Caco-2 (cell line): ENCODE measurements at places on chromosomes 11 and 22.

- peak; percentile 14 for DNase-seq
These were observed 805.5 kb downstream of the BRD1 start for GRCh38 chr22:49021926-49022815.

DNA sequence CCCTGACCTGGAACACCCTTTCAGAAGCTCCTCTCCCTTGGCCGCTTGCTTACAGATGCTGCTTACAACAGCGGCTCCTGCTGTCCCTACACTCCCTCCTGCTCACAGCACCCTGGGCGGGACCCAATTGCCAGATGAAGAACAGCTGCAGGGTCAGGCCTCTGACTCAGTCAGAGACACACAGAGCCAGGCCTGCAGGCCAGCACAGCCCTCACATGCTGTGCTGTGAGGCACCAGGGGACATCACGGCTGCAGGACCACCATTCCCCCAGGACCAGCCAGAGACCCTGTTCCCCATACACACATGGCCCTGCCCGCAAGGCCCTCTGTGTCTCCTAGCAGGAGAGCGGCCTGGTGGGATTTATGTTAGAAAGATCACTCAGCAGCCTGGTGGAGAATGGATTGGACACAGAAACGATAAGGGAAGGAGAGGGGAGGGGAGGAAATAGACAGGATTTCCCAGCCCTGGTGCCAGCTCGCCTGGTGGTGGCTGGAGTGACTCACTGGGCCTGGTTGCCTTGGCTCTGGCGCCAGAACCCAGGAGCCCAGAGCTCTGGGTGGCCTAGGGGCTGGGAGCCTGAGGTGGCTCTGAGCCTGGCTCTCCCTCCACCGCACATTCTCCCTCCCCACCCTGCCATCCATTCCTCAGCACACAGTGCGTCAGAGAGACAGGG is 6.7 kb downstream of the CAPN5 start:
- DNase-seq, result peak; percentile 37

- peak; percentile 87 for DNase-seq
These were observed 884 bp downstream of the CENATAC start for GRCh38 chr11:118998822-118999221.

- no peak for DNase-seq
These were observed 320.0 kb upstream of the LRRC4C start for GRCh38 chr11:41779401-41779960.

- DNase-seq, result no peak
These were observed 80.1 kb upstream of the SHANK2 start for GRCh38 chr11:71332447-71332846.

DNA sequence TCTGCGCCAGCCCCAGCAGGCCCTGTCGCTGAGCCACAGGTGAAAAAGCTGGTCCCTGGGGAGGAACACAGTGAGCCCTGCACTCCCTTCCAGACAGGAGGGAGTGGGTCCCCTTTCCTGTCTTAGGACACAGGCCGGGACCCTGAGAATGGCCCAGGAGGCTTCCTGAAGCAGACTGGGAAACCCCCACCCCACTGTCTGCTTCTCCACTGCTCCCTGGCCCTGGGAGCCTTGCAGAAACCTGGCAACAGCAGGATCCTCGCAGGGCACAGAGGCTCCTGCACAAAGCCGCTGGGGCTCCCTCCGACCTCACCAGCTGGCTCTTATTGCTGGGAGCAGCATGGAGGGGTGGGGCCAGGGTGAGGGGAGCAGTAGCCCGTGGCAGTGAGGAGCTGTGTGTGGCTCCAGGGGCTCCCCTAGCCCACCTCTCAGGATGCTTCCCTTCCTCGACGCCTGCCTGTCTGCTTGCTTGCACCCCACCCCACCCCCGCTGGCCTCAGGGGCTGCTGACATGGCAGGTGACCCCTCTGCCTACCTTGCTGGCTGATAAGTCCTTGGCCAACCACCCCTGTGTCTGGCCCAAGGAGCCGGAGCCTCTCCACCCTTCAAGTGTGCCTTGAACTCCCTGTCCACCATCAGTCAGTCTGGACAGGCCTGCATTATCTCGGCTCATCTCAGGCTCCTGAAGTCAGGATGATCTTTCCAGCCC is 72.1 kb upstream of the KCNQ1OT1 start:
- DNase-seq, result peak; percentile 21

- DNase-seq, result no peak
These were observed 19.5 kb upstream of the MS4A8 start for GRCh38 chr11:60679879-60680278.

DNA sequence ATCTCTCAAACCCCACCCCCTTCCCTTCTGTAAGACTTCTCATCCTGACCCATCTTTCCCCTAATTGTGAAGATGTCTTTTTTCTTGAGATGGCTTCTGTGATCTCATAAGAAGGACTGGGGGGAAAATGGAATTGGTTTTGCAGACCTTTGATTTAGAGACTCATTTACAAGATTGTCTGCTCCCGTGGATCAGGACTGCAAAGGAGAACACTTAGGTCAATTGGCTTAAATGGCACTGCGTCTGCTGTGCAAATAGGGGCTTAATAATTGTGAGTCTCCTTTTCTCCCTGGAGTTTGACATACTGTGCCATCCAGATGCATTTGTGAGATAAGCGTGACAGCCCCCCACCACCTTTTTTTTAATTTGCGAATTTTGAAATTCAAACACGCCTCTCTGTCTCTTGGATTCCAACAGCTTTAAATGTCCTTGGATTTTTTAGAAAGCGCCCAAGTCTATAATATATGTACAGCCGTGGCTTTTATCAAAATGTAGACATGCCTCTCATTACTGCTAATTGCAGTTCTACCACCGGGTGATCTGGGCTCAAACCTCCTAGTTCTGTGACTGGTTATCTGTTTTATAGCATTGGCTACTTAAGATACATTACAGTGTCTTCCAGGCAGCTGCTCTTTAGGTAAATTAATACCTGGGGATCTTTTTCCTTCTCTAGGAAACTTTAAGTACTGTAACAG is 150.0 kb downstream of the DBX1 start:
- DNase-seq, result no peak

GRCh38 chr22:40070701-40071100 is 75.9 kb downstream of the FAM83F start:
- no peak for DNase-seq

DNA sequence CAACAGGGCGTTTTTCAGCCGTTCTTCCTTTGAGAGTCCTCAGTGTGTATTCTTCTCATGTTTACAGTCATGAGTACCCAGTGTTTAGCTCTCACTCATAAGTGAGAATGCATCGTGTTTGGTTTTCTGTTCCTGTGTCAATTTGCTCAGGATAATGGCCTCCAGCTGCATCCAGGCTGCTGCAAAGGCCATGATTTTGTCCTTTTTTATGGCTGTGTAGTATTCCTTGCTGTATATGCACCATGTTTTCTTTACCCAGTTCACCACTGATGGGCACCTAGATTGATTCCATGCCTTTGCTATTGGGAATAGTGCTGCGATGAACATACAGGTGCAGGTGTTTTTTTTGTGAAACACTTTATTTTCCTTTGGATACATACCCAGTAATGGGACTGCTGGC is 23.5 kb downstream of the B3GAT1 start:
- no peak for DNase-seq

- no peak for DNase-seq
These were observed 10.6 kb downstream of the SNX32 start for GRCh38 chr11:65844231-65844872.

GRCh38 chr11:5626196-5626595 is 1.4 kb downstream of the TRIM34 start:
- DNase-seq, result no peak

- no peak for DNase-seq
These were observed 88.9 kb upstream of the CLNS1A start for GRCh38 chr11:77726524-77726923.

DNA sequence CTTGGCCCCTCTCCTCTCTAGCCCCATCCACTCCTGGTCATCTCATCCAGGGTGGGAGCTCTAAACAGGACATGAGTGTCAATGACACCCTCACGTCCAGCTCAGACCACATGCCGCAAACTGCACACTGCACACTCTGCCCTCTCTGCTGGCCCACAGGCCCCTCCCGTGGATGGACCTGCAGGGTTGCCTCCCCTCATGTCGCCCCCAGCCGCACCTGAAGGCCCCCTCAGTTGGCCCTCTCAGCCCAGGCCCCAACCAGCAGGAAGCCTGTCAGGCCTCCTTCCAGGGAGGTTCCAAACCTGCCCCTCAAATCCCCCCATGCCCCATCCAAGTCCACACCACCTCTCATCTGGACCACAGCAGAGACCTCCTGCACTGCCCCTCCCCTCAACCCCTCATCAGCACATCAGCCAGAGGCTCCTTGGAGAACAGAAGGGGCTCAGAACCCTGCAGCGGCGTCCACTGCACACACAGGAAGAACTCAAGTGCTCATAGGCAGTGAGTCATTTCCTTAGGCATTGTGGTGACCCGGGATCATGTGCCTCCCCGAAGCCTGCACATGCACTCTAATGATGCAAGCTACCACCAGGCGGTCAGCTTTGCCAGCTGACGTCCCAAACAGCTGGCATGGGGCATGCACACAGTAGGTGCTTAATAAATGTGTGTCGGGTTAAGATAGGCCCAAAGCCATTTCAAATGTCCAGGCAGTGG is 12.9 kb upstream of the CDKN1C start:
- DNase-seq, result no peak

DNA sequence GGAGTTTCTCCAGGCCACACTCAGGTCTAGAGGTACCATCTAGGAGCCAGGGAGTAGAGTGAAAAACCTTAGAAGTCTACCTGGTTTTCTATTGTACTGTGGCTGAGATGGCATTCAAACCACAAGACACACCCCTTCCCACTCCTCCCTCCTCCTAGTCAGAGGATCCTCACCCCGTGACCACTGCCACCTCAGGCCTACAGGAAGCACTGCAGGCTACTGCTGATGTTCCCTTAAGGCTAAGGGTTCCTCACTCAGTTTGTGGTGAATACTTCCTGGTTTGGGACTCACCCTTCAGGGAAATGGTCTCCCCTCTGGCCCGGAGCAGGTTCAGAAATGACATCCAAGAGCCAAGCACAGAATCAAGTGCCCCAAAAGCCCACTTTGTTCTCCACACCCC is 1293.9 kb downstream of the JRKL start:
- DNase-seq, result peak; percentile 74

- DNase-seq, result peak; percentile 35
These were observed 161.5 kb upstream of the ARHGAP42 start for GRCh38 chr11:100525635-100526034.

GRCh38 chr22:46686221-46687047 is 51.6 kb downstream of the CERK start:
- no peak for DNase-seq

DNA sequence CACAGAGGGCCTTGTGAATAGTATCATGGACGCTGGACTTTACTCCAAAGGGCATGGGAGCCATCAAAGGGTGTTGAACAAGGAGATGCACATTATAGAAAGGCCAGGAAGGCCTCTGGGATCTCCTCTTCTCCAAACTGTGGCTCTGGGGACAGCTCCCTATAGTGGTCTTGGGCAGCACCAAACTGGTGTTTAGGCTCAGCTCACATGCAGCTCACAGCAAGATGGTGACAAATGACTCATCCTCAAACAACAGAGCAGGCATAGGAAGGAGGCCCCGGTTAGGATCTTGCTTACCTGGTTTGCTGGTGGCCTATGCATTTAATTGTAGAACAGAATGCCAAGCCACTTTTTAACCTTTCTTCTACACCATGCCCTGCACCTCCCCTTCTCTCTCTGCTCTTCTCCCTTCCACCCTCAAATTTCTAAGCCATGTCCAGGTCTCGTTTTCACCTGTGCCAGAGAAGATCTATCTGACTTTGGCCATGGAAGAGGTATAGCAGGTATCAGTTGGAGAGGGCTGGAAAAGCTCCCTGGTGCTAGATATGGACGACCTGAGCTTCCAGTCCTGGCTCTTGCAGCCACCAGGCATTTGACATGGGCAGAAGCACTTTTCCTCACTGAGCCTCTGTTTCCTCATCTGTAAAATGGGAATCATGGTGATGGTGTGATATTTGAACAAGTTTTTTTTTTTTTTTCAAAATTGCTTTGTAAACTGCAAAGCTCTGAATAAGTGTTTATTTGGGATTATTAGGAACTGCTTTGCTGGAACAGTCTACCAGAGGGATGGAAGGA is 14.4 kb upstream of the EHF start:
- no peak for DNase-seq

DNA sequence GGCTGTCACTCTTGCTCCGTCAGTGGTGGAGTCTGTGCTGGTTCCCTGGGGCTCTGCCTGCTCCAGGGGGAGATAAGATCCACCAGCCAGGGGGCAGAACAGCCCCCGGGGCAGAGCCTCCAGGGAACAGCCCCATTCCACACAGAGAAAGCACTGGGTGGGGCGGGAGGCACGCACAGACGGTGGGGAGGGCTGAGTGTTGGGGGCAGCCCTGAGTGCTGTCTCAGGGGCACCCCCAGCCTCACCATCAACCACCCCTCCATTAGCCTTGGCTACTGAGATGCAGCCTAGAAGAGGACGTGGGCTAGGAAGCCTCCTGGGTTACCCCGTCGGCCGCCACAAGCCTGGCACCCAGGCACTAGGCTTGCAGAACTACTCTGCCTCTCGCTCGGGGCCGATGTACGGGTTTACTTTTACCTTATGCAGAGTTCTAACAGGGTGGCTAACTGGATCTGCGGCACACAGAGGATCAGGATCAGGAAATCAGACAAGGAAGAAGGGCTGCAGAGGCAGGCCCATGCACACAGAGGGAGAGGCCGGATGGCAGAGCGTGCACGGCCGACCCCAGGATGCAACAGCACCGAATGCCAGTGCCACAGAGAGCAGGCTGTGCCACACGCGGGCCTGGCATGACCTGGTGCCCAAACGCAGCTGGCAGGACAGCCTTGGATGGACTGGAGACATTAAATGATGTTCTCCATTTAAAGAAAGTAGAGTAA is 140.5 kb downstream of the CTTN start:
- DNase-seq, result no peak

- DNase-seq, result no peak
These were observed 20.7 kb upstream of the AIFM3 start for GRCh38 chr22:20946080-20946986.

GRCh38 chr11:131664816-131665215 is 294.4 kb downstream of the NTM start:
- no peak for DNase-seq

GRCh38 chr11:635945-636510 is 1.0 kb upstream of the DRD4 start:
- no peak for DNase-seq

DNA sequence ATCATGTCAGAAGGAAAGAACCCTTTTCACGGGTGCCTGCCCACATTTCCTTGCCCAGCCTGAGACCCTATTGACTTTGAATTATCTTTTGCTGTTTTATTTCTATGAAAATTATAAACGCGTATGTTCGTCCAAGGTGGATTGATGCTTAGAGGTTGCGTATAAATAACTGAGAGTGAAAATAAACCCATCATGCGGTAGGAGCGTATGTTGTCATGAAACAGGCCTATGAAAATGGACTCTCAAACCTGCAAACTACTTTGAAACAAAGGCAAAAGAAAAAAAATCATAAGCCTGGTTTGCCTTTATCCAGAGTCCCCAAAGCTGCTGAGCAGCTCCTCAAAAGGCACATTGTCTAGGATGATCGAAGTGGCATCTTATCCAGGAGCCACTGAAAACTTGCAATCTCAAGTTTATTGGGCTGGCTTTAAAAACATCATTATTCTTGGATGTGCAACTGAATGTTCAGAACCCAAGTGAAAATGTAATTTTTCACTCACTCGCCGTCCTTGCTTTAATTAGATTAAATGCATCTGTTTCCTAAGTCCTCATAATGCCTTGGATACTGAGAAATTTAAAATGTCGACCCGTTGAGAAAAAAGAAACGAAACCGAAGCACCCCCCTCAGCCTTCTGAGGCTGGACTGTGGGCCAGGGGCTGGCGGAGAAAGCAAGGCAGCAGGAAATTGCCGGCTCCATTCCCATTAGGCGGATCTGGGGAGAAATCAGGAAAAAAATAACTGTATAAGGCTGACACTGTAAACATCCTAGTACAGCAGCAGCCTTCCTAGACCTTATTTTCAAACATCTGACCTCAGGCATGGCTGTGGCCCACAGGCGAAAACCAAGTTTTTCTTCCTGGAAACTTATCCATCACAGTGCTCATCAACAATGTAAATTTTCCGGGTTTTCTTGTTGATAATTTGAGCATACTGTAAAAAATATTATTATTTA is 82.9 kb upstream of the PPARA start:
- peak; percentile 4 for DNase-seq
